Cerebellar cortex (tissue), 1 donor: ENCODE measurements at places on chromosomes 6 and 20.

DNA sequence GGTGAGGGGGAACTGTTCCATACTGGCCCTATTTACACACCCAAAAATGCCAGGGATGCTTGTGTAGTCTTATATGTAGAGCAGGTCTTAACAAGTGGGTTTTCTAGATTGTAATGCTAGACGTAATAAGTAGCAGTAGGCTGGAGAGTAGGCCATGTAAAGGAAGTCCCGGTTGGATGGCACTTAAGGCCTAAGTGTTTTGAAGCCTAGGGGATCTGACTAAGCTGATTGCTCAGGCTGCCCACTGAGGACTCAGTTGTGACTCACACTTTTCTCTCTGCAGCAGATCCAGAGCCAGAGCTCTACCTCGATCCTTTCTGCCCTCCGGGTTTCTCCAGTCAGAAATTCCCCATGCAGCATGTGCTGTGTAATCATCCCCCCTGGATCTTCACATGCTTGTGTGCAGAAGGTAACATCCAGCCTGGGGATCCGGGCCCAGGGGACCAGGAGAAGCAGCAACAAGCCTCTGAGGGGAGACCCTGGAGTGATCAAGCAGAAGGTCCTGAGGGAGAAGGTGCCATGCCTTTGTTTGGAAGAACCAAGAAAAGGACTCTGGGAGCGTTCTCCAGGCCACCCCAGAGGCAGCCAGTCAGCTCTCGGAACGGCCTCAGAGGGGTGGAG, 26.6 kb downstream of the ZNF133 start:
- no peak for DNase-seq

- DNase-seq = no peak
Observed at GRCh38 chr6:84072442-84072997, 38.9 kb downstream of the MRAP2 start.

DNA sequence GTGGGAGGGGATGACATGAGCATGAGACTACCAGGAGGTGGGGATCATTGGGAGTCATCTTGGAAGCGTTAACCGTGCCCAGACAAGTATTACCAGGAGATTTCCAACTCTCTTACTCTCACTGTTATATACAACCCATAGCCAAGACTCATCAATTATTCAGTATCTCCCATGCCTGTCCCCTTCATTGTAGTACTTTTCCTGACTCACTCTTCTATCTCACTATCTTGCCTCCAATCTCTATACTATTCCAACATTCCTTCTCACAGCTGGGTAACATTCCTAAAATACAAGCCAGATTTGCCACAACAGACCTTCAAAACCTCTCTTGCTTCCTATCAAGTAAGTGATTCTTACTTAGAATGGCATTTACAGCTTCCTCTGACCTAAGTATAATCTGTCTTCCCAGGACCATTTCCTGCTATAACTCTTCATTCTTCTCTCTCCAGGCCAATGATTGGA, 226.3 kb upstream of the SMLR1 start:
- no peak for DNase-seq

DNA sequence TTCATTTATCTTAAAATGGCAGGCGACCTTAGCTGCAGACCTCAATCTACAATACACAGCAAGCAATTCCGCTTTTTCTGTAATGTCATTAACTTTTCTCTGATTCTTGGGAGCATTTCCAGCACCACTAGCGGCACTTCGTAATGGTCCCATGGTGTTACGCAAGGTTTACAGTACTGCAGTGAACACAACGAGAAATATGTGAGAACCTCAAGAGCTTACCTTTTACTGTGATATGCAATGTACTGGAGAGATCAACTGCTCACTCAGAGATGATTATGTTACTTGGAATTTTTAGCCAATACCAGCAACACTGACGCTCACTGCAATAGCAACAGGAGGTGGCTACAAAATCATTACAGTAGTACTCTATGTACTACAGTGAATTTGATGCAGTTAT, 2.8 kb upstream of the CEP43 start:
- no peak for DNase-seq

DNA sequence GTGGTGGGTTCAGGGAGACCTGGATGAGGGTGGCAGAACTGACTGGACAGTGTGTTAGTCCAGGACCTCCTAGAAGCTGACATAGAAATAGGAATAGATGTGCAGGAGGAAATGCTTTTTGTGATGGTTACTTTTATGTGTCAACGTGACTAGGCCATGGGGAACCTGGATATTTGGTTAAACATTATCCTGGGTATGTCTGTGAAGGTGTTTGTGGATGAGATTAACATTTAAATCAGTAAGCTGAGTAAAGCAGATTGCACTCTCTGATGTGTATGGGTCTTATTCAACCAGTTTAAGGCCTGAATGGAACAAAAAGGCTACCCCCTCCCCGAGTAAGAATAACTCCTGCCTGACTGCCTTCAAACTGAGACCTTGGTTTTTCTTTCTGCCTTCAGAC, 219.3 kb downstream of the DHX35 start:
- DNase-seq = no peak

GRCh38 chr6:5753209-5753608, 253.5 kb downstream of the NRN1 start:
- DNase-seq = no peak

GRCh38 chr6:14918200-14918907, 327.5 kb upstream of the JARID2 start:
- DNase-seq = no peak

DNA sequence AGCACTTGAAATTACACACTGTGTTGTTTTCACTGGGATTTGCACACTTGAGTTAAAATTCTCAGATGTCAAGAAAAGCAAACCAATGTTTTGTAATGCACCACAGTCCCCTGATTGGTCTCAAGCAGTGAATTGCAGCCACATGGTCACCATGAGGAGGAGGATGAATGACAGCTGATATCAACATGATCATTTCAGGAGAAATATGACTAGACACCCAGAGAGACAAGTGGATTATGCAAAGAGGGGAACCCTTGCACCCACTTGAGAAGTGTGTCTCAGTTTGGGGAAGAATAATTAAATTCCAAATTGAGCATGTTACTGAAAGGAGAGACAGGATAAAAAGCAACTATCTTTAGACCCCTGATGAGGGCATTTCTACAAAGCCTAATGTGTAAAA, 69.3 kb downstream of the UST start:
- no peak for DNase-seq

GRCh38 chr6:34934516-34934915, 45.5 kb downstream of the ANKS1A start:
- peak; percentile 20 for DNase-seq

- DNase-seq = peak; percentile 71
Observed at GRCh38 chr6:125507987-125508655, 206.4 kb upstream of the HDDC2 start.

- DNase-seq = no peak
Observed at GRCh38 chr6:134707342-134708031, 242.4 kb downstream of the ALDH8A1 start.

DNA sequence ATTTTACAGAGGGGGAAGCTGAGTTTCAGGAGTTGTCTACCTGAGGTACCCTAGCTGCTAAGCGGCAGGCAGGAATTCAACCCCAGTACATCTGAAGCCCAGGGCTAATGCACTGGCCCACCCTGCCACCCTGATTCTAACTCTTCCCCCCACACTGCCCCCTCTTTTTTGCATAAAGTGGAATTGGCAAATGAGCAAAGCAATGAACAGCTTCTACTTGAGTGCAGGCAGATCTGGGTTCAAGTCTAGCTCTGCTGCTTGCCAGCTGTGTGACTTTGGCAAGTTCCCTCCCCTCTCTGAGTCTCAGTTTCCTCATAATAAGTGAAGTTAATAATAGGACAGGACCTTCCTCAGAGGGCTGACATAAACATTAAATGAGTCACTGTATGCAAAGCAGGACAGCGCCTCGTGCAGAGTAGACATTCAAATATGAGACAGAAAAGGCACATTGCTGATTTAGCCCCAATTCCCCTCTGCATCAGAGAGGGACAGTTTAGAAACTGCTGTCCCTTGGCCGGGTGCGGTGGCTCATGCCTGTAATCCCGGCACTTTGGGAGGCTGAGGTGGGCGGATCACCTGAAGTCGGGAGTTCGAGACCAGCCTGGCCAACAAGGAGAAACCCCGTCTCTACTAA, 4.7 kb downstream of the ADA start:
- DNase-seq = no peak

GRCh38 chr6:150272976-150273315, 95.9 kb upstream of the IYD start:
- no peak for DNase-seq

DNA sequence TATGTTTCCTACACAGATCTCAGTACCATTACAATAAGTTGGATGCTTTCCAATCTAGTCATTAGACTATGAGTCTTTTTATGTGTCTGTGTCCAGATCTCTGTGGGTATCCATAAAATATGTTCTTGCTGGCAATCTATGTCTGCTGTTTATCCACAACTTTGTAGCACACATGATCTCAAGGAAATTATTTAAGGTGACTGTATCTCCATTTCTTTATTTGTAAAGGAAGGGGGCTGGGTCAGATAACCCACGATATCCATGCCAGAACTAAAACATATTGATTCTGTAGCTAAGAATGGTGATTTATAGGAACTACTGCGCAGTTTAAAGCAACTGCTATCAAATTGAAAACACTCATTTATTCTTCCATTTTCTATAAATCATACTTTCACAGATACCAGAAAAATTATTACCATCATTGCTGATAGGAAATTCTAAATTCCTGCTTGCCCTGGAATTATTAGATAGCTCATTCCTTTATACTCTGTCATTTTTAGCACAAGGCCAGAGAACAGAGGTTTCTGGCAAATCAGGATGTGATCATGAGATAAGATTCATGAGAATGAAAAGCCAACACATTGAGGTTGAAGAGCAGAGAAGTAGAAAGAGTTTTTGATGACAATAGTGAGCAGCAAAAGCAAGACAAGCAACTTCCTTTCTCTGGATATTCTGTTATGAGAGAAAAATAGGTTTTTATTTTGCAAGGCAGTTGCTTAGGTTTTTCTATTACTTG, 851.4 kb upstream of the CITED2 start:
- DNase-seq = no peak

DNA sequence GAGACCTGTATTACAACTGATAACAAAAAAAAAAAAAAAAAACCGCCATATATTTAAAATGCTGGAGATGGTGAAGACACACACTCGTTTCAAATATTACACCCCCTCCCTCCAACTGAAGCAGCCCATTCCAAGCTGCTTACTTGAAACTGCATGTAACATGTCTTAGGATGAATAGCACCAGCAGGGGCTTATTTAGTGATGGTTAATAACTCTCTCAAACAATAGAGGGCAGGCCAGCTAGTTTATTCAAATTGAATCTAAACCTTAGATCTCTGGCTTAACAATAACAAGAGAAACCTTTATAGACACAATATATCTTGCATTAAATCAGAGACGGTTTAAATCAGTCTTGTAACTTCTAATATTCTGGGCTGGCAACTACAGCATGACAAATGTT, 9.3 kb upstream of the JPH2 start:
- no peak for DNase-seq
